CD14-positive monocyte (primary cell): ENCODE measurements at places on chromosomes 11 and 22.
A peak's percentile ranks its signal among the peaks of the same experiment; 100 is the strongest.

DNA sequence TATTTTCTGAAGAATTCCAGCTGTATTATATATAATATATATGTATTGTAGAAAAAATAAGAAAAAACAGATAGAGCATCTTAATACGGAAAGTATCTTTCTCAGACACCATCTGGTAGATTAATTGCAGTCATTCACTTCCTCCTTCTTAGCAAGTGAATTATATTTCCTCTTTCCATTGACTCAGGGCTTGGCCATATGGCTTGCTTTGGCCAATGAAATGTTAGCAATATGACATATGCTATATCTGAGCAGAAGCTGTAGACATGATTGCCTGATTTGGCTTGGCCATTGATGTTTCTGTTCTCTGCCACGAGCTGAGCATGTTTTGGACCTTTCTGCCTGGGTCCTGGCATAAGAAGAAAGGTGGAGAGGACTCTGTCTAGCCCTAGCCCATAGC is 34.4 kb upstream of the ZBED5 start:
- H3K27ac ChIP-seq = peak overlapping the region; percentile 44
- no peak overlapping the region for H3K4me3 ChIP-seq
- DNase-seq = peak; percentile 84
- no peaks in the 10 kb centered on the region for H3K36me3 ChIP-seq

- no peaks in the 10 kb centered on the region for H3K4me1 ChIP-seq
- no peaks in the 10 kb centered on the region for H3K27me3 ChIP-seq
- no peak overlapping the region for H3K4me3 ChIP-seq
- DNase-seq = no peak
These were observed 86.2 kb downstream of the BTBD10 start for GRCh38 chr11:13376838-13377237.

DNA sequence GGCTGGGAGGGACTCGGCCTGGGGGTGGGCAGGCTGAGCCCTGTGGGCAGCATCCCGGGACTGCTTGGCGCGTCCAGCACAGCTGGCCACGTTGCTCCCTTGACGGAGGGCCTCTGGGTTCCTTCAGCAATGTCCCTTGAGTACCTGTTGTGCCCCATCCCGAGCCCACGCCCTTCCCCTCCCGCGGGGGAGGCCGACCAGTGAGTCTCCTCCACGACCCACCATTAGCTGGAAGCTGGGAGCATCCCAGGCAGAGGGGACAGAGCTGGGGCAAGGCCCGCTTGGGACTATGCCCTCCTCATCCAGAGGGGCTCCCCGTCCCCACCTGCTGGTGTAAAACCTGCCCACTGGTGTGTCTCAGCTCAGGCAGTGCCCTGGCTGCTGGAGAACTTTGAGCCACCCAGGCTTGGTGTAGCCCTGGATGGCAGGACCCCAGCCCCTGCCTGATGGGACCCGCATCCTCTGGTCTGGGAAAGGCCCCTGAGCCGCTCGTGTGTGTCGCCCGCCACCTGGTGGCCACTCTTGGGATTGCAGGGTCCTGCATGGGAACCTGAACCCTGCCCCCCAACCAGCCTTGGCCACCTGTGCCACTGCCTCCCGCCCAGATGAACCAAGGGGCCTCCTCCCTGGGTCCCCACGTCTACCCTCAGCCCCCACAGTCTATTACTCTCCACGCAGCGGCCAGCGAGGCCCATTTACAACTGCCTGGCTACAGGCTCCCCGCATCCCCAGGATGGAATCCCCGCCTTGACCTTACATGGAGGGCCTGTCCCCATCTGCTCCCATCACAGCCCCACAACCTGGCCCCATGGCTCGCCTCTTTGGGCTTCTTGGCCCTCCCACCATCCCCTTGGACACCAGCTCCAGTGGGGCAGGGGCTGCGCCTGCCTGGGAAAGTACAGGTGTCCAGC is 16.6 kb upstream of the ARHGAP8 start:
- H3K27ac ChIP-seq = no peak overlapping the region
- H3K27me3 ChIP-seq = no peaks in the 10 kb centered on the region
- H3K36me3 ChIP-seq = no peaks in the 10 kb centered on the region
- no peak overlapping the region for H3K4me3 ChIP-seq

DNA sequence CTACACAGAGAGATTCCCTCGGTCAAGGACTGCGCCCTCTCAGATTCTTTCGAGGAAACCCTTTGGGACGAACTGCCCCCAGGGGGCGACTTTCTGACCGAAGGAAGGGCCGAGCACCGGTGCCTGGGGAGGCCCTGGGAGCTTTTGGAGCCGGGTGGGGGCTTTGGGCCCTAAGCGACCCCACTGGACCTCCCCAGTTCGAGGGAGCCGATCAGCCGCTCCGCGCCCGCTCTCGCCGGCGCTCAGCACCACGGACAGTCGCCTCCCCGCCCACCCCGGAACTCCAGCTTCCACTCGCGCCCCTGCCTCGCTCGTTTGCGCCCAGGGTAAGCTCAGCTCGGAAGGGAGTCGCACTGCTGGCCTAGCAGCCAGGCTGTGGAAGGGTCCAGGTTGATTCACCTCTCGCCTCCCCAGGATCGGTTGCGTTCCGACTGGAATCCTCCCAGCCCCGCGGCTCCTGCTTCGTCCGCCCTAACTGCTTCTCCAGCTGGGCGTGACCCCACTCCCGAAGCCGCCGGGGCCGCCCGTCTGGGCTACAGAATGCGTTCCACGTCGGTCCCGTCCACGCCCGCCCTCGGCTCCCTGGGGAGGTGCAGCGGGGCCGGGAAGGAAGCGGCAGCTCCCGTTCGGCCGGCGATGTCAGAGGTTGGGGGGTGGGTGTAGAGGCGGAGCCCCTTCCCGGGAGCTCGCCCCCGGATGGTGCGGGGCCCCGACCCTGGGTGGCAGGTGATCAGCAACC is 428 bp downstream of the SCN3B start:
- no peaks in the 10 kb centered on the region for H3K36me3 ChIP-seq
- peak overlapping the region; percentile 23 for H3K4me3 ChIP-seq
- peaks cover 60% of the 10 kb centered on the region for H3K27me3 ChIP-seq
- no peak for DNase-seq

DNA sequence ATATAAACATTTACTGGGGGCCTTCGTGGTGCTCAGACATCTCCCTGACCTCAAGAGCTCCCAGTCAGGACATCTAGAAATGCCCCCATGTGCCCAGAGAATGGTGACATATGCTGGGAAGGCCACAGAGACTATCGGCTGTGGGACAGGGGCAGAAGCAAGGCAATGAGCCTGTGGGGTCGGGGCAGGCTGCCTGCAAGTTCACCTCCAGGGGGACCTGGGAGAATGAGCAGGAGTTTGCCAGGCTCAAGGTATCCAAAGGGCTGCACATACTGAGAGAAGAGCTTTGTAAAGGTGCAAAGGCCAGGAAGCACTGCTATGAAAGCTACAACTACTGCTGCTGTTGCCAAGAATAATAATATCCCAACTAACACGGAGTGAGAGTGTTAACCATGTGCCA is 233.9 kb downstream of the TENM4 start:
- H3K4me3 ChIP-seq = no peak overlapping the region
- H3K4me1 ChIP-seq = no peaks in the 10 kb centered on the region
- H3K36me3 ChIP-seq = no peaks in the 10 kb centered on the region
- peaks cover 2% of the 10 kb centered on the region for H3K27me3 ChIP-seq

DNA sequence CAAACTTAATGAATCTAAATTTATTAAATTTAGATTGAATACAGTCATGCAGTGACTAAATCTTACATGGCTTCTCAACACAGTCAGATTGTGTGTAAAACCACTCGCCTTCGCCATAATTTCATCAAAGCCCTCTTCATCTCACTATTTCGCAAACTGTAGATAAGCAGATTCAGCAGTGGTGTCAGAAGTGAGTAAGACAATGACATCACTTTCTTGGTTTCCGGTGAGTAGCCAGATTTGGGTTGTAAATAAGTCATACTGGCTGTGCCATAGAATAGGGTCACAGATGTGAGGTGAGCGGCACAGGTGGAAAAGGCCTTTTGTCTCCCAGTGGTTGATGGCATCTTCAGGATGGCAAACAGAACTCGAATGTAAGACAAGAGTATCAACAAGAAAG is 3.4 kb downstream of the OR10A6 start:
- no peaks in the 10 kb centered on the region for H3K36me3 ChIP-seq
- no peak for DNase-seq
- no peak overlapping the region for H3K4me3 ChIP-seq
- H3K27ac ChIP-seq = no peak overlapping the region

GRCh38 chr11:35313760-35314153 is 105.6 kb downstream of the SLC1A2 start:
- H3K36me3 ChIP-seq = no peaks in the 10 kb centered on the region
- peaks cover 67% of the 10 kb centered on the region for H3K4me1 ChIP-seq
- H3K27me3 ChIP-seq = no peaks in the 10 kb centered on the region
- H3K4me3 ChIP-seq = no peak overlapping the region

- no peak overlapping the region for H3K4me3 ChIP-seq
- no peak overlapping the region for H3K27ac ChIP-seq
- H3K36me3 ChIP-seq = no peaks in the 10 kb centered on the region
- no peaks in the 10 kb centered on the region for H3K27me3 ChIP-seq
These were observed 1.4 kb upstream of the MUC2 start for GRCh38 chr11:1073261-1073724.

DNA sequence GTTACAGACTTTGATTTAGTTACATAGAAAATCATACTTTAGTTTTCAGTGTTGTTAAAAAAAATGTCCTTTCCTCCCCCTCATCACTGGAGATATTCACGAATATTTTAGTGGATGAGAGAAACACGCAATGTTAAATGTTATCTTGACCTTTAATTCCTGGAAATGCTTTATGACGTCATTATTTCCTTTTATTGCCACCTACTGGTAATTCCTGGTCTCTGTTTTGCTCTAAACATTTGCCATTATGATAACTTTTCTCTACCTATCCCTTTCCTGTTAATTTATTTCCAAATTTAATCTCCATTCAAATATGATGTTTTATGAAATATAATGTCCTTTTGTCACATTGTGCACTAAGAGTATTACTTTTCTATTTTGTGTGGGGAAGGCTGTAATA is 770.6 kb downstream of the FAM181B start:
- no peak overlapping the region for H3K27ac ChIP-seq
- no peaks in the 10 kb centered on the region for H3K36me3 ChIP-seq
- no peak for DNase-seq
- H3K4me3 ChIP-seq = no peak overlapping the region
- no peaks in the 10 kb centered on the region for H3K4me1 ChIP-seq

GRCh38 chr11:1706634-1707400 is 9.8 kb downstream of the KRTAP5-6 start:
- no peak overlapping the region for H3K27ac ChIP-seq
- DNase-seq = peak; percentile 24
- peaks cover 7% of the 10 kb centered on the region for H3K27me3 ChIP-seq
- no peaks in the 10 kb centered on the region for H3K4me1 ChIP-seq
- H3K4me3 ChIP-seq = no peak overlapping the region
- H3K36me3 ChIP-seq = no peaks in the 10 kb centered on the region

DNA sequence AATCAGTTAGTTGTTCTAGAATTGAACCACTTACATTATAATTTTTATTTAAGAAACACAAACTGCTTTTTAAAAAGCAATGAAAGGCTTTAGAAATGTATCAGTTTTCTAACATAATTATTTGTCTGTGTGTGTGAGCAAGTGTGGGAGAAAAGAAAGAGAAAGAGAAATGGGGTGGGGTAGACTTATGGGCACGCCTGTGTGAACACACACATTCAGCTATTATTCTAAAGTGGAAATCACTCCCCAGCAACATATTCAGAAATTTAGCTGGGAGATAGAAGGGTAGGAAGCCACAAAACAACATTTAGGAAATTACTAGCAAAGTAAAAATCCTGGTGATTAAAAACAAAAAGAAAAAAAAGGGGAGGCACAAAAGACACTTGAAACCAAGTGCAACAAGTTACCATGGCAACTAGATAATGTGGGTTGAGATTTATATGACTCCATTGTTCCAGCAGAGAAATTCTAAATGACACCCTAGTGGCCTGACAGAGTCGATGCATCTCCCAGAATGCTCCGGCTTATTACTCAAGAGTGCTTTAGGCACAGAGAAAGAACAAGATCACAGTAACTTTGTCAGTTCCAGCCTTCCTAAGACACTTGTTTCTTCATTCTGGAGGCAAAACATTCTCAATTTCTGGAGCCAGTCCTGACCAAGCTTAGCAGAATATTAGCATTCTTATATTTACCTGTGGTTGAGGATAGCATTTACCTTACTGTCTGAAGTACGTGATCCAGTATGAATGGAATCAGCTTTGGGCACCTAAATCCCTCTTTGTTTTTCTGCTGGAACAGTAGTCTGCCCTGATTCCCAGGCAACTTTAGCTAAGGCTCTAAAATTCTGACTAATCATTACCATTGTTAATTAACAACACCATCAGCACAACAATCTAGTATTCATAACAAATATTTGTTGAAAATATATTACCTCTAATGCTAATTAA is 444.4 kb downstream of the DLG2 start:
- DNase-seq = no peak
- H3K36me3 ChIP-seq = no peaks in the 10 kb centered on the region
- no peak overlapping the region for H3K4me3 ChIP-seq
- no peaks in the 10 kb centered on the region for H3K27me3 ChIP-seq
- no peak overlapping the region for H3K27ac ChIP-seq

GRCh38 chr11:59473015-59473414 is at the start of gene OR4D10:
Gene OR4D10 (plus strand): TSS chr11:59473315. CDS start chr11:59477430, 4,115 bp downstream.
- DNase-seq = no peak
- no peaks in the 10 kb centered on the region for H3K36me3 ChIP-seq
- no peaks in the 10 kb centered on the region for H3K4me1 ChIP-seq
- no peaks in the 10 kb centered on the region for H3K27me3 ChIP-seq
- H3K27ac ChIP-seq = no peak within 1 kb of the TSS
